ENCODE measurements at places on chromosomes 11 and 22.
A peak's percentile ranks its signal among the peaks of the same experiment; 100 is the strongest.

DNA sequence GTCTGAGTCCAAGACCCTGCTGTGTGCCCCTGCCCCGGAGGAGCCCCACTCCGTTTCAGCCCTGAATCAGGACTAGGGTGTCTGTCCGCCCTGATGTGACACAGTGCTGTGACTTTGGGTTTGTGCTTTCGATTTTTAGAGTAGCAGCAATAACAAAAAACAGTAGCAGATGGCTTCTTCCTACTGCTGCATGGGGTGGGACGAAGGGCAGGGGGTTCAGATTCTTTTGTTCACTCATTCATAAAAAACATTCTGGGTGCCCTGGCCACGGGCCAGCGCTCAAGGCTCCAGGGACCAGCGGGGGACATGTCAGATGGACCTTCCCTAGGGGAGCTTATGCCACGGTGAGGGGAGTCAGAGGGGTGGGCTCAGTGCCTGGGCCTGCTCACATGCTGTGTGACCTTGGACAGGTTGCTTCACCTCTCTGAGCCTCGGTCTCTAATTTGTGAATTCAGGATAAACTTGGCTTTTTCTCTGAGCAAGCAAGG is 24.6 kb upstream of the PRR5 start:
- no peak for DNase-seq

DNA sequence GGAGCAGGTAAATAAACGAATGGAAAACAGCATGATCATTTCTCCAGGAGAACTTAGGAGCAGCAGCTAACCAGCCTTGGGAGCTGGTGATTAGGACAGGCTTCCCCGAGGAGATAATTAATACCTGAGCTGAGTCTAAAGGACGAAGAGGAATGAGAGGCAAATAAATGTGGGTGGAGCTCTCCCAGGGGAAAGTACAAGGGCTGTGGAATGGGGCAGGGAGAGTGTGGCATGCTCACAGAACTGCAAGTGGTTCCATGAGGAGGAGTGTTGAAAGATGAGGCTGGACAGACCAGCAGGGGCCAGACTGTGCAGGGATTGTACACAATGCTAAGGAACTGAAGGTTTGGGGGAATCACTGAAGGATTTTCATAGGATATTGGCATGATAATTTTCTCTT is 14.2 kb upstream of the TLCD5 start:
- no peak for DNase-seq

DNA sequence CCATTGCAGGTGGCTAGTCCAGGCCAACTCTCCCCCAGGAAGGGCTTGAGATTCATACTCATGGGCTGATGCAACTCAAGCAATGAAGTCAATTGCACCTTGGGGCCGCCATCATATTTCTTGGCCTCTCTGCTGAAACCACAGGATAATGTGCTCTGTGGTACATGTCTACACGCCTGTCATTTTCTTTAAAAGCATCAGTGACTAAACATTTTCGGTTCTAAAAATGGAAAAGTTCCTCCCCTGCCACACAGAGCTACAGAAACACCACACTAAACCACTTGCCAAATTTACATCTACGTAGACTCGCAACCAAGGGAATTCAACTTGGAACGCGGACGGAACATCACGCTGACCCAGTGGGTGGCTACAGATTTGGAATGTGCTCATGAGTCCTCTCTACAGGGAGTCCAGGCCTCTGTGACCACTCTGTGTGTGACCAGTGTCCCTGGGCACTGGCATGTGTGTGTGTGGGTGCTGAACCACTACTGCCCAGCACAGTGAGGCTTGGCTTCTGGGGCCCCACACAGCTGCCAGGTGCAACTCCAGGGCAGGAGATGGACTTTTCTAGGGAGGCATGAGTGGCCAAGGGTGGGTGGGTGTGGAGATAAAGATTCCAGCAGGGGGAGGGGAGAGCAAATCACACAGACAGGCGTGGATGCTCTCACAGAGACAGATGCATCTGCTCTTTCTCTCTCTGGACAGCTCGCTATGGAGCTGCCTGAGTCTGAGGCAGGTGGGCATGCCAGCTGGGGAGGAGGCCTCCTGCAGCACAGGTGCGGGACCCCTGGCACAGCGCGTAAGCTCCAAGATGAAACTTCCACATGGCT is 261.9 kb downstream of the CTTN start:
- DNase-seq, result no peak

GRCh38 chr11:79419120-79419519 is 21.7 kb downstream of the TENM4 start:
- DNase-seq, result no peak

DNA sequence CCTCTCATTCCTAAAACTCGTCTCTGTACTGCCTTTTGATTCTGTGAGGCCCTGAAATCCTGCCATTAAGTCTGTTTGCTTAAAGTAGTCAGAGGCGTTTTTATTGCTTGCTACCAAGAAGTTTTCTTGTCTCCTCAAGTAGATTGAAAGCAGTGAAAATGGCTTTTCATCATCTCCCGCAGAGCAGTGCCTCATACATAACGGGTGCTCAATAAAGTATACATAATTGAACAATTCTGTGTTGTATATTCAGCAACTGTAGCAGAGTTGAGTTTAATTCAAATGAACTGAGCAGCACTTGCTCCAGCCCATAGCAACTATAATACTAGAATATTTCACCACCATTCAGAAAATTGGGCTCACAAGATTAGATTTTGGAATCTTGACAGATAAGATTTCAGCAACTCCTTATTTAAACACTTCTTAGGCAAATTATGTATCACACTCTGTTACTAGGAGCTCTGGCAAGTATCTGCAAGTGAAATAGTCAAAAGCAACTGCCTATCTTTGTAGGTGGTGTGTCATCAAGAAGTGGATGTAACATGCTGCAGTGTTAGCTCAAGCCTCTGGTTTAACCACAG is 20.0 kb downstream of the FIBIN start:
- no peak for DNase-seq

DNA sequence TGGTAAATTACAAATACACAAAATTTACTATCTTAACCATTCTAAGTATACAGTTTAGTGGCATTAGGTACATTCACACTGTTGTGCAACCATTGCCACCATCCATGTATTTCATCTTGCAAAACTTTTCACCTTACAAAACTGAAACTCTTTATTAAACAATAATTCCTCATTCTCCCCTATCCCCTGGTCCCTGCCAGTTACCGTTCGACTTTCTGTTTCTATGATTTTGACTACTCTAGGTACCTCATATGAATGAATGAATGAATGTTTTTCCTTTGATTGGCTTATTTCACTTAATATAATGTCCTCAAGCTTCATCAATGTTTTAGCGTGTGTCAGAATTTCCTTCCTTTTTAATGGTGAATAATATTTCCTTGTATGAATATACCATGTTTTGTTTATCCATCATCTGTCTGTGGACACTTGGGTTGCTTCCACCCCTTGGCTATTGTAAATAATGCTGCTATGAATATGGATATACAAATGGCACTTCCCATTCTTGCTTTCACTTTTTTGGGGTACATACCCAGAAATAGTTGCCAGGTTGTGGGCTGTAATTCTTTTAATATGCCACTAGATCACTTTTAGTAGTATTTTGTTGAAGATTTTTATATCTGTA is 93.0 kb downstream of the UVRAG start:
- DNase-seq, result no peak

GRCh38 chr22:20430101-20430719 is 7.4 kb downstream of the SCARF2 start:
- no peak for DNase-seq

GRCh38 chr11:16335236-16335962 is 20.9 kb downstream of the SOX6 start:
- no peak for DNase-seq

- DNase-seq, result no peak
Measured at GRCh38 chr11:60891103-60891741, 15.2 kb downstream of the PRPF19 start.

DNA sequence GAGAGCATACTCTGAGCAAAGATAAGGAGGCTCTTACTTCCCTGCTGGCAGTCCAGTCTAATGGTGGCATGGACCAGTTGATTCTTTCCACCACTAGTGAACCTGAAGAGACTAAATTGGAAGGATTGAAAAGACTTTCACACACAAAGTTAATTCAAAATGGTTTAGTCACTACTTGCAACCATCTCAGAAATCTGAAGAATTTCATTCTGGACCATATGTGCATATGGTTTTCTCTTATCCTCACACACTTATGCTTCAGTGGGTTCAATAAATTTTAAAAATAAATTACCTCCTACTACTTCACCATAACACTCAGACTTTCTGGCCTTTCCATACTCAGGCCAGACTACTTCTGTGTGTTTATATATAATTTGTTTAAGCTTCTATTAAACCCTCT is 44.7 kb downstream of the CADM1 start:
- no peak for DNase-seq

DNA sequence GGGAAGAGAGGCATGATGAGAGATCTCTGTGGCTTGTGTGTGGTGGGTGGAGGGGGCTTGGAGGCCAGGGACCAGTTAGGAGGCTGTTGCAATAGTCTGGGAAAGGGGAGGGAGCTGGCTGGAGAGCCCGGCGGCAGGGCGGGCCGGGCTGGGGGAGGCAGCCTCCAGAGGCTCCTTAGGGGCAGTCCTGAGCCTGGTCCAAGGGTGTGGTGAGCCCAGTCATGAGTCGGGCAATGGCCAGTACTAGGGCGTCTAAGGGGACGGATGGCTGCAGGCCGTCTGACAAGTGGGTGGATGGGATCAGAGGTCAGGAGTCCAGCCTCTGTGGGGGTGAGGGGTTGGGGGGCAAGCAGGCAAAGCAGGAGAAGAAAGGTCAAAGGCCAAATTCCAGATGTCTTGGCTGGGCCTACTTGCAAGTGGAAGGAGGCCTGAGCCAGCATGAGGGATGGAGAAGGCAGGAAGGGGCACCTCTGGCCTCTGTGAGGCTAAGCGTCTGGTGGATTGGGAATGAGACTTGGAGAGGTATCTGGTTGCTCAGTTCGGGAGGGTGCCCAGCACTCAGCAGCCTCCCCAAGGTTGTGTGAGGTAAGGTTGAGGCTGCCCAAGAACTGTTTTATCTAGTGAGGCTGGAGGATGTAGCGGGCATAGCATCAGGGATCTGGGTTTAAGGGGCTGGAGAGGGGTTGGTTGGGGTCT is 6.0 kb upstream of the CD248 start:
- DNase-seq, result no peak

DNA sequence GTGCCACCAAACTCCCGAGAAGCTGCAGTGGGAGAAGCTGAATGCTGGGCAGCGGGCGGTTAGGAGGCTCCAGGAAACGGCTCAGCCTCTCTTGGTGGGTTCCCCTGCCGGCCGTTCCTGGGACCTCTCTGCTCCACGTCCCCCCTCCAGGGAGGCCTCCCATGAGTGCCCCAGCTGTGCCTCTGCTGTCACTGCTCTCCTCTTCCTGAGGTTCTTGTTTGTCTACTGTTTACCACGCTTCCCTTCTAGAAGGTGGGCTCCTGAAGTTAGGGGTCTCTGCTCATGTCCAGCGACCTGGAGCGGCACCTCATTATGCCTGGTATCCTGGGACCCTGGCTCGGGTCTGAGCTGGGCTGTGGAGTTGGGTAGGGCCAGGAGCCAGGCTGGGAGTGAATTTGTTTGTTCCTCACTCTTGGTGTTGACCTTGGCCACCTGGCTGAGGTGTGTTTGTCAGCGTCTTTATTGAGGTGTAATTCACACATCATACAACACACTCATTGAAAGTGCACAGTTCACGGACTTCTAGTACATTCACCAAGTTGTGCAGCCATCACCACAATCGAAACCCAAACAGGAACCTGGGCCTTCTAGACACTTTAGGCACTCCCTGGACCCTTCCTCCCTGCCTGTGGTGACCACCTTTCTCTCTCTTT is 37.8 kb upstream of the GRAMD4 start:
- no peak for DNase-seq

DNA sequence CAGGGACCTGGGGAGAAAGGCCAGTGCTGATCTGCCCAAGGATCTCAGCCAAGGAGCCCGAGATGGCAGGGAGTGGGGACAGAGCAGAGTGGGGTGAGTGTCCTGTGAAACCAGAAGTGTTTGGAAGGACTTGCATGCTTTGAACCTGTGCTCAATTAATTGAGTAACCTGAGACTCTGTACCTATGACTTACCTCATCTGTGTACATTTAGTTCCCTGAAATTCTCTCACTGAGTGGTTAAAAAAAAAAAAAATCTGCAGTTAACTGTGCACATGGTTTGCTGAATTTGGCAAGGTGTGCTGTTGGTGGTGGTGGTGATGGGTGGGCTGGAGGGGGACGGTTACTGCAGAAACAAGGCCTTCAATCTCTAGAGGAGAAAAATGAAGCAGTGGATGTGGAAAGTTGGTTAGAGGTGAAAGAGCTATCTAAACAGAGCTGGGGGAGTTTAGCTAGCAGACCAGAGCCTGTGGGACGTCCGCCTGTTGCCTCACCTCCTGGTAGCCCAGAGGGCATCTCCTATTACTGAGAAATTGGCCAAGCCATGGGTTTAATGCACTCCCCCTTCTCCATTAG is 8.3 kb upstream of the SORL1-AS1 start:
- DNase-seq, result no peak

GRCh38 chr11:22516111-22516510 is 109.5 kb downstream of the FANCF start:
- no peak for DNase-seq

DNA sequence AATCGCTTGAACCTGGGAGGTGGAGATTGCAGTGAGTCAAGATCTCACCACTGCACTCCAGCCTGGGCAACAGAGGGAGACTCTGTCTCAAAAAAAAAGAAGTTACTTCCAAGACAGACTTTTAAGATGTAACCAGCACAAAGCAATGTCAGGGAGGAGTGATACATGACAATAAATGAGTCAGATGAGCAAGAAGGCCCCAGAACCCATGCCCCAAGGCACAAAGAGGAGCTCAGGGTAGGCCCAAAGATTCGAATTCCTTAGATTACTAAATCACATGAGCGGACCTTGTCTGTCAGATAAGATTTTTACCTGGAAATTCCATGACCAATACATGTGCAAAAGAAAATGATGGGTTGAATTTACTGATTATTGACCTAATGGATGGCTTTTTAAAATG is 10.5 kb upstream of the JHY start:
- DNase-seq, result no peak

GRCh38 chr11:61486011-61486620 is 22.4 kb upstream of the LRRC10B start:
- DNase-seq, result no peak

GRCh38 chr22:38853196-38853651 is 9.4 kb upstream of the NPTXR start:
- DNase-seq, result no peak

DNA sequence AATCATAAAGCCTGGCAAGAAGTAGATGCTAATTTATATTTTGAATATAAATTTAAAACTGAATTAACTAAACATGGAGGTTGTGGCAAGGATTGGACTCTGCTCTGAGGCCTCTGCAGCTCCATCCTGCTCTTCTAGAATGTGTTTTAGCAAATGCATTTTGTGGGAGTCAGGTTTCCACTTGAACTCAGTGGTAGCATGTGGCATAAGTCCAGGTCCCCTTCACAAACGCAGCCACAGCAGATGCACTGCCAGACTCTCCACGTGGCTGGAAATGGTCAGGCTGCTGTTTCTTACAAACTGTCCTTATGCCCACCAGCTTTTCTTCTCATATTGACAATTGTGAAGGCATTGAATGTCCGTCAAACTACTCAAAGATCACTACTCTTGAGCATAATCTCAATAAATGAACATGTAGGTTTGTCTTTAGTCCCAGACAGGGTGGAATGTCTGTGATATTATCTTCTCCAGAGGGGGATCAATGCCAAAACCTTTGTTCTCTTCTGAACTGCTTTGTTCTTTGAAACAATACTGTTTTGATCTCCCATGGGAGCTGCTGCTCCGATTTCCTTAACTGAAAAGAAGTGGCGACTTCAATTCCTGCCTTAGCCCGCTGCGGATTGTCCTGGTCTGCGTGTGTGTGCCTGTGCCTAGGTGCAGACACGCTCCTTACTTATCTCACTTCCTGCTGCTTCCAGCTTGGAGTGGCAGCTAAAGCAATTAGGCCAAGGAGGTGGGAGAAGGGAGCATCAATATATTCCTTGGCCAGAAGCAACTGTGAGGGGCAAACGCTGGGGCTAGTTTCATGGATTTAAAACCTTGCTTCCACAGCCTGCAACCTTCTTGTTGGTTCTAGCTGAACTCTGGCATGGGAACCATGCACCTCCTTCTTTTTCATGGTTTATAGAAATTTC is 24.2 kb downstream of the EIF4G2 start:
- peak; percentile 53 for DNase-seq
